ENCODE measurements at places on chromosomes 12 and 14.

DNA sequence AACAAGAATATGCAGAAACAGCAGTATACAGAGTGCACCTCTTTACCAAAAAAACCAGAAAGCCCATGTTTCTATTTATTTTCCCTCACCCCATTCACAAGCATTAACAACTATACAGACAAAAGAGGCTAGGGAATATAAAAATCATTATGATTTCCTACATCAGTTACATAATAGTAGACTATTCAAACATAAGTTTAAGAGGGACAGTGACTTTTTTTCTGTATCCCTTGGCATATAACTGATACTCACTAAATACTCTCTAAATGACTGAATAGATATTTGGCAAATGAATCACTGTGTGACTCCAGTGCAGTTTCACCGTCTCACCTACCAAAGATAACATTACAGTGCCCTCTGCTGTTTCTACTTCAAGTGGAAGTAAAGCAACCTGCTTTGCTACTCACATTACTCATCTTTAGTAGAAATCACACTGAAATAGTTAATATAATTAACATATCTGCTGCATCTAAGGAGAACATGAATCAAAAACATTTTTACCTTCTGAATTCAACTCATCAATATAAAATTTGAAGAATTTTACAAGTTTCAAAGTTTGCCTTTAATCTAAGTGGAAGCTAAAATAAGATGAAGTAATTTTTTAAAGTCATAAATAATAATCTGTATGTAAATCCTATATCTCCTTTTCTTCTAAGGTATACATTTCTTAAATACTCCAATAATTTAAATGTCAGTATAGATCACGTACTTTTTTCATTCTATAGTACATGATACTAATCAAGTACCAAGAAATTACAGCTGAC lies 103.8 kb downstream of the OSBPL8 start:
- no peak for DNase-seq

DNA sequence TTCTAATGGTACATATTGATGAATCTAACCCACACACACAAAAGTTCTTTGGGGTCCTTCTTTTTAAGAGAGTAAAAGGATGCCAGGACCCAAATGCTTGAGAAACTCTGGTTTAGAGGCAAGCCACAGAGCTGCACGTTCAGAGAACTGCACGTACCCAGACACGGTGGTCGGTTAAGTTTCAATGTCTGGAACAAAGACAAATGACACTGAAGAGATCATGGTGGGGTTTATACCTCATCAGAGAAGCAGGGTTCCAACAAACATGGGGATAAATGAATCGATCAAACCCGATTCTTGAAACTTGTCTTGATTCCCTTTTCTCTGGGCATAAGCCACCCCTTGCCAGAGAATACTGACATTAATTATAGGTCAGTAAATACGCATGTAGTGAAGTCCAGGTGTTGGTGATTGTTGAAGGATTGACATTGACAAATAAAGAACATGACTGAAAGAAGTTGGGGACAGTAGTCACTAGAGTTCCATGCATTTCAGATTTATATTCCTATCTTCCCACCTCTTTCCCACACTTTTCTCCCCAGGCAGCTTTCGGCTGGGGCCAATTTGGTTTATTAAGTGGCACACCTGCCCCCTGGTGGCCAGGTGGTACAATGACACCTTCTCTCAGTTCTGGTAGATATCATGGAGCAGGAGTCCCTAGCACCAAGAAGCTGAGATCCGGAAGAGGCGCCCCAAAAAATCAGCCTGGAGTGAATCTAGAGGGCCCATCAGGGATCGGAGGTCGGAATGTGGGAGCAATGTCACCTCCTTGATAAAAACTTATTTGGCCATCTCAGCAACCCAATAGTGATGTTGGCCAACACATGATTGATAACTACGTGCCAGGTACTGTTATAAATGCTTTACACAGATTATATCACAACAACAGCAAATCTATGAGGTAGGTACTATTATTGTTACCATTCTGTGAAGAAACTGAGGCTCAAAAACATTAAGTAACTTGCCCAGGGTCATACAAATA lies 17.8 kb upstream of the HDAC7 start:
- DNase-seq: no peak

- no peak for DNase-seq
Observed at GRCh38 chr12:123744836-123745235, 17.3 kb upstream of the DNAH10 start.

DNA sequence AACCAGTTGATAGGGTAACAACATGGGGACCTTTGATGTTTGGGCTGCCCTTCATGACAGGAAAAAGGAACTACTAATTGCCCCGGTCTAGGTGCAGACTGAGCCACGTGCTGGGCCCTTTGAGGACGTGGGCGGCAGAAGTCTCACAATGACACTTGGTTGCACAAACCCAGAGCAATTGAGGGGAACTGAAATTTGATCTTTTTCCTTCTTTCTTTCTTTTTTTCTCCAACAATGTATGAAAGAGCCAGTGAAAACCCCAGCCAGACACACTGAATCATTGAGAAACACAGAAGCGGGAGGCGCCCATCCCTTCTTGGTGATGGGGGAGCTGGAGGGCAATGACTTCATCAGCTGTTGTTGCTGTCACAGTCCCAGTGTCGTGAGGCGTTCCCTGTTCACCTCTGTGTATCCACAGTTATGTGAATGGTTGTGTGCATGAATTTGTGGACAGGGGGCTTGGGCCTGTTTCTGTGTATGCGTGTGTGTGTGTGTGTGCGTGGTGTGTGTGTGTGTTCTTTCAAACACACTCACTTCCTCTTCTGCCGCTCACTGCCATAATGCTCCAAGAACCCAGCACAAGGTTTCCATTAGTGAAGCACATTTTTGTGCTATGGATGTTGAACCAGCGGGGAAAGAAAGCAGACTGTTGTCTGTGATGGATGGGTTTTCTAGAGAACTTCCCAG lies 137.5 kb upstream of the CCND2 start:
- DNase-seq: peak; percentile 57

DNA sequence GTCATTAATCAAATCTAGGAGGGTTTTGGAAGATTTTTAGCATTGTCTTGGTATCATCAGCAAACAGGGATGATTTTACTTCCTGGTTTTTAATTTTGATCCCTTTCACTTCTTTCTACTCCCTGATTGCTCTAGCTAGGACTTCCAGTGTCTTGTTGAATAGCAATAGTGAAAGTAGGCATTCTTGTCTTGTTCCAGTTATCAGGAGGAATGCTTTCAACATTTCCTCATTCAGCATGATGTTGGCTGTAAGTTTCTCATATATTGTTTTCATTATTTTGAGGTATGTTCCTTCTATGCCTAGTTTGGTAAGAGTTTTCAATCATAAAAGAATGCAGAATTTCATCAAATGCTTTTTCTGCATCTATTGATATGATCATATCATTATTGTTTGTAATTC lies 244.2 kb upstream of the CLEC14A start:
- DNase-seq: no peak

DNA sequence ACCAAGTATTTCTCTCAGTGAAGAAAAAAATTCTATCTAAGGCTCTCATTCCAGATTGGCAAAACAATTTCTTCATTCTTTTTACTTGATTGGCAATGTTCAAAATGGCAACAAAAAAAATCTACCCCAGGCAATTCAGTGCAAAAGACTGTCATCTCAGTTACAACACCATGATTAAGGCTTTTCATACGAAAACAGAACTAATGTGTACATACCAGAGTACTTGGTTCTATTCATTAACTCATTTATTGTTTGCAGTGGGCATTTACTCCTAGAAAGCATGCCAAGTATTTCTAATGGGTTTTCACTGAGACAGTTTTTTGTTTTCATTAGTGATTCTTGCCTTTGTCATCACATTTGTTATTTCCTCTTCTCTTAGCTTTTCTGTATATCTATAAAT lies 33.0 kb downstream of the DBX2 start:
- no peak for DNase-seq

DNA sequence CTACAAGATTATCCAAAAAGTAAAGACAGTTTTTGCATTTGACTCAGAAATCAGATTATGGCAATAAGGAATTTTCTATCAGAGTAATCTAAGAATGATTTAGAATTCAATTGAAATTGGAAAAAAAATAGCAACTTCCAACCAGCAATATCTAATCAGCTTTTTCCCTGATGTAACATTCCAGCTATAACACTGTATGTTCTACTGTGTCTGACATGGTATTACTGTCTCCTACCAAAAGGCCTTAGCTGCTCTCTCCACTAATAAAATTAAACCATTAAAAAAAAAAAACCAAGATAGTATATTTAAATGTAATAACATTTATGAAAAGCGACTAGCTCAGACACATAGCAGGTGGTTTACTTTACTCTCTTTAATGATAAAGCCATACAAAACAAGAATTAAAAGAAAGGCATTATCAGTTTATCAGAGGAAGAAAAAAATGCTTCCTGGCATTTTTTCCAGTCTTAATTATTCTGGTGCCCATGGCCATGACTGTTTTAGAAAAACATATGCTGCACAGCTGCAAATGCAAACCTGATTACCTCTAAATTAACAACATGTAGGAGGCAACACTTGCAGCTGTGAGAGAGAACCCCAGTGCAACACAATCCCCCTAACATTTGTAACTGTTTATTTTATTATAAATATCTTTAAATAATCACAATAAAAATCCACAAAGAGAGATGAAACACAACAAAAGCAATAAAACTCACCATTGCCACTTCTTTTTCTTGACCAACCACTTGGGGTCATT lies 28.8 kb downstream of the PHLDA1 start:
- no peak for DNase-seq

DNA sequence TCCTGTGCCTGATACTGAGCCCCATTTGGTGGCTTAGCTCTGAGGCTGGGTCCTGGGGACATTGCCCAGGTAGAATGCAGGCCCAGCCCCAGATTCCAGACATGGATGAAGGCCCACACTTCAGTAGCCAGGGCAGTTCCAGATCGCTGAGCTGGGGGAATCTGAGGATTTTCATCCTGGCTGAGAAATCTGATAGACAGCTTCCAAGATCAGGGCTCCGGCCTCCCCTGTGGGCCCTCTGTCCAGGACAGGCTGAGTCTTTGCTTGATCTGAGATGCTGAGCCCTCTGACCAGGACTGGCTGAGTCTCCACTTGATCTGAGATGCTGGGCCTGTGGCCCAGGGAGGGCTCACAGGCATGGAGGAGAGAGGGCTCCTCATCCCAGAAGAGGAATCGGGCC lies 3.3 kb upstream of the RASAL1 start:
- no peak for DNase-seq

DNA sequence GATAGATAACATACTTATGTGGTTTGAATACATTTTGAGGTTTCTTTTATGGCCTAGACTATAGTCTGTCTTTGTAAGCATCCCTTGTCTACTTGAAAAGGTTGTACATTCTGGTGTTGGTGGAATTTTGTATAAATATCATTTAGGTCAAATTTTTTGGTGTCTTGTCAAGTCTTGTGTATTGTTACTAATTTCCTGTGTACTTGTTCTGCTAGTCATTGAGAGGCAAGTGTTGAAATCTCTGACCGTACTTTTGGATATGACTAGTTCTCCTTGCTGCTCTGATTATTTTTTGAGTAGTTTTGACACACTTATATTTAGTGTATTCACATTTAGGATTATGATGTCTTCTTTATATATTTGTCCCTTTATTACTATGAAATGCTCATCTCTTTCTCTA lies 219.6 kb downstream of the CCDC91 start:
- DNase-seq: no peak

- no peak for DNase-seq
Observed at GRCh38 chr14:66425402-66425801, 60.8 kb upstream of the CCDC196 start.

GRCh38 chr14:58299401-58300330 lies 1.3 kb downstream of the ARID4A start:
- DNase-seq: no peak

DNA sequence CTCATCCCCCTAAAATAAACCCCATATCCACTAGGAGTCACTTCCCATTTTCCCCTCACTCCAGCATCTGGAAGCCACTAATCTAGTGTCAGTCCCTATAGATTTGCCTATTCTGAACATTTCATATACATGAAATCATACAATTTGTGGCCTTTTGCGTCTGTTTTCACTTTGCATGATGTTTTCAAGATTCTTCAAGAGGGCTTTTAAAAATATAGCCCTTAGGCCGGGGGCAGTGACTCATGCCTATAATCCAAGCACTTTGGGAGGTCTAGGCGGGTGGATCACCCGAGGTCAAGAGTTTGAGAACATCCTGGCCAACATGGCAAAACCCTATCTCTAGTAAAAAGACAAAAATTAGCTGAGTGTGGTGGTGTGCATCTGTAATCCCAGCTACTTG lies 104.7 kb downstream of the VEZT start:
- DNase-seq: no peak

DNA sequence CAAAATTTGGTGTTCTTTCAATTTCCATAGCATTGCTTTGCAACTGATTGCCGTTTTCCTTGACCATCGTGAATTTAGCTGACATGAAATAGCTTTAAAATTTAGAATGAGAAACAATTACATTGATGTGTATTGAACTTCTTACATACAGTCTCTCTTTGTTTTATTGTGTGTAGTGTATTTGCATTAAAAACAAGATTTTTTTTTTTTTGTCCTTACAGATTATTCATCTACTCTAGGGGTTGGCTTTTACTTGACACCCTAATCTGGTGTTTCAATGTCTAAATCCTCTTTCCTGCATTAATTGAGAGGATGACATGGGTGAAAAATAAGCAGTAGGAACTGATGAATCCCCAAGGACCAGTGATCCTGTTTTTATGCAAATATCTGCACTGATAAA lies 20.6 kb downstream of the LIN52 start:
- DNase-seq: no peak

DNA sequence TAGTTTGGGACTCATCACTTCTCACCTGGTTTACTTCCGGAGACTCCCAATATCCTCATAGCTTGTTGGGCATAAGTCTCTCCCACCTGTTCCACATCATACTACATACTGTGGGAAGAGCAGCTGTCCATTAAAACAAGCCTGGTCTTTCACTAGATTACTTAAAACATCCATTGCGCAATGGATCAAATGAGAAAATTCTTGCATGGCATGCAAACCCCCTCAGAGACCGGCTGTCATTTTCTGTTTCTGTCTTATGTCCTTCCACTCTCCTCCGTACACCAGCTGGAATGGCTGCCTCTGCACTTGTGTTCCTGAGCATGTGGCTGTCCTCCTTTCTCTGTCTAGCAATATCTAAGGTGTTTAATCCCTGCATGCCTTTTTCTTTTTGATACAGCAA lies 265.6 kb downstream of the TMEM117 start:
- no peak for DNase-seq

- DNase-seq: no peak
Observed at GRCh38 chr12:125065919-125066570, 810 bp downstream of the AACS start.

DNA sequence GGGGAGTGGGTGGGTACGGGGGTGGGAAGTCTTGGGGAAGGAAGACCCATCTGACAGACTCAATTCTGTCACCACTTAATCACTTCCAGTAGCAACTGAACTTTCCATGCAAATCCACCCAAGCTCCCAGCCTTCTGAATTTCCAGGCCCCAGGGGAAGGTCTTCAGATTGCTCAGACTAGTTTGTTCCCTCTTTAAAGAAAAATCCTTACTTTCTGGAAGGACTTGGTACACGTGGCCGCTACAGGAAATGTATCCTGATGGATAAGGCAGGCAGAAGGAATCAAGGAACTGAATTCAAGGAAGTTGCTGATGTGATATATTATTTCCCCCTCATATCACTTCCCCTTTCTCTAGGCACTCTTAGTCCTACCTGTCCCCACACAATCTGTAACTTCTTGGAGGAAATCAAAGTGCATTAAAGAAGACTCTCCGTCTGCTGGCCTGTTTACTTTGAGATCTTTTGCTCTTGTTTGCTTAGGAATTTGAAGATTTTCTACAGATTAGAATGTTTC lies 6.4 kb downstream of the NFKBIA start:
- no peak for DNase-seq

- no peak for DNase-seq
Observed at GRCh38 chr12:69106482-69107118, 132.8 kb upstream of the CPSF6 start.

- no peak for DNase-seq
Observed at GRCh38 chr14:65528069-65528468, 115.5 kb downstream of the FUT8 start.
